NCI-H1105 (cell line): ENCODE measurements at places on chromosomes 4 and X.

DNA sequence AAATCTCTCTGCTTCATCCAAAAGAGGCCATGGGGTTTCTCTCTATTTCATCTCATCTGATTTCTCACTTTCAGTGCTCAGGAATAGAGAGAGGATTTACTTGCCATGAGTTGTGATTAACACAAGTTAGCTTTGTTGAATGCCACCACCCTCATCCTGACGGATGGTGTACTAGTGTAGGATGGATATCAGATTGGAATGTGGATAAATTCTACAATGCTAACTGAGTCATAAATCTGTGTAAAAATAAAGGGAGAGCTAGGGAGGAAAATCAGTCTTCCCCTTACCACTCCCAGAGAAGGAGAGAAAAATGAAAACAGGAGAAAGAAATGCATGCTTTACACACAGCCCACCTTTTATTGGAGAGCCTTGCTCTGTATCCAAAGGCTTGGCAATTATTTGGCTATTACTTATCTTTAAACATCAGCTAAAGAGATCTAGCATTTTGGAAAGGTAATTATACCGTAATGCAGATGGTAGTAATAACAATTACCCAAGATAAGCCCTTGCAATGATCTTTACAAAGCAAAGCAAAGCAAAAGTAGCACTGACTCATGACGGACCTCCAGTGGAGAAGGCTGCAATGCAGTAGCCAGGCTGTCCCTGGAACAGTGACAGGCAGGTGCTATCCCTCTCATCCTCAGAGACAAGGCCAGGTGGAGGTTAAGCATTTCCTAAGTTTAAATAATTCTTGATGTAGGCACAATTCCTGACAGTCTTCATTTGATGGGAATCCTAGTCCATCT lies 306.3 kb upstream of the PPARGC1A start:
- DNase-seq = peak; percentile 29

- DNase-seq = no peak
Measured at GRCh38 chr4:59869559-59869958, 1330.6 kb upstream of the ADGRL3 start.

DNA sequence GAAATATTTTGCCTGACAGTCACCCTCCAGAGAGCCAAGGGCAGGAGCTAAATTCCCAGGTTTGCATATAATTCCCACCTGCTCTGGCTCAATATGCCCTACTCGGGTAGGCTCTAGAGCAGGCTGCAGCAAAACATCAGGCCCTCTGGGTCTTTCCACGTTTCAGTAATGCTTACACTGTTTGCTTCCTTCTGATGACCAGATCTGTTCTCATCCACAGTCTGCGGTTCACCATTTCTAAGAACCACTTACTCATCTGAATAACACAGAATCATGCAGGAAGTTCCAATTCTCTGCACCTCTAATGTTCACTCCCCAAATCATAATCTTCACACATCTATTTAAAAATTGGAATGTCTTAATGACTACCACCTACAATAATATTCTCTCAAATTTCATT lies 141.4 kb downstream of the PPP3CA start:
- DNase-seq = no peak

DNA sequence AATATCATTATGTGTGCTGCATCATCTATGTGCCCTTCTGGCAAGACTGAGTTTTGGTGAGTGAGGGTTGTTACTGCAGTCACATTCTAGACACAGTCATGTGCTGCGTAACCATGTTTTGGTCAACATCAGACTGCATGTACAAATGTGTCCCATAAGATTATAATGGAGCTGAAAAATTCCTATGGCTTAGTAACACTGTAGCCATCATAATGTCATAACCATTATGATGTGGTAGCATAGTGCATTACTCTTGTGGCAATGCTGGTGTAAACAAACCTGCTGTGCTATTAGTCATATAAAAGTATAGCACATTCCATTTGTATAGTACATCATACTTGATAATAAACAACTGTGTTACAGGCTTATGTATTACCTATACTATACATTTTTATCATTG lies 198.1 kb upstream of the NUDT6 start:
- DNase-seq = no peak

DNA sequence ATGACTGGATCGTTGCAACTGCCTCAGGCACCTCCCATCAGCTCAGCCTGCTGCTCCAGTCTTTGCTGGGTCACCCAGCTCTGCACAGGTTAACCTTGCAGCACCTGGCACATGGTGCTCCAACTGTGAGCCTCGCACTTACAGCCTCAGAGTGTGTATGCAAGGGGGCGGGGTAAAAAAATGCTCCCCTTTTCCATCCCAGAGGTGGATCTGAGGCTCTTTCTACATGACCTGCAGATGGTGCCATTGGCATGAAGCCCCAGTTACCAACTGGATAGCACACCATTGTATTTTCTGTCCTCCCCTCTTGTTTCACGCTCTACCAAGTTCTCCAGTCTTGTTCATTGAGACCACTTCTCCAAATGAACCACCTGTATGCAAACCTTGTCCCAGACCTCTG lies 46.2 kb upstream of the TRPC3 start:
- peak; percentile 0 for DNase-seq

DNA sequence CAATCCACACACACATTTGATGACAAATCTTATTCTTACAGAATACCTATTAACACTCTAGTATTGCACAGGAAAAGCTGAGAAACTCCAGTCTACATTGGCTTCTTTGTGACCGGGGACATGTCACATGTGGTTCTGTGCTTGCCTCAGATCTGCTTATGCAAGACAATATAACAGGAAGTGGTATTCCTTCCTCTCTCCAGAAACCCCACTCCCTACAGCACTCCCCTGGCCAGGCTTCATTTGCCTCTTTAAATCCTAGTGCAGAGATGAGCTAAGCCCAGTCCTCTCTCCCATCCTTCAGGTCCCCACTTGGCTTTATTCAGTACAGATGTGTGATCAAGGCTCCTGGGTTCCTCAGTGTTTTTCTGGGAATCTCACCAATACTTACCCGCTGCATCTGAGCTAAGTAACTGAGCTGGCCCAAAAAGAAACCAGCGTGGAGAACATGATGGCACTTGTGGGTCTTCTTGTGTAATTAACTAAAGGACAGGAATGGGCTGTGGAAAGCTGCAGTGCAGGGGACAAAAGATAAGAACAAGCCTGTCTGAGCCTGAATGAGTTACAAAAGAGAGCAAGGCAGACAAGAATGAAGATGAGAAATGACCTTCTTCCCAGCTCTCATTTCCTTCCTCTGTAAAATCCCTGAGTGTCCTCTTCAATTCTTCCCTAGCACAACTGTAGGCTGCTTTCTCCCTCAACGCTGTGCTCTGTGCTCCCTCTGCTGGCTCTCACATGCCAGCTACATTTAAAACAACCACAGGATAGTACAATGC lies 105.6 kb downstream of the HNRNPD start:
- peak; percentile 16 for DNase-seq
